ENCODE measurements at places on chromosomes 13 and 19. TPM values are rescaled to one million over a fixed set of nuclear protein-coding genes. Genes with fewer than 3 reads are reported as not detected.
A peak's percentile ranks its signal among the peaks of the same experiment; 100 is the strongest.

PLEKHJ1 gene
- total RNA-seq, result 74.9 TPM

- no peak for DNase-seq
Observed at GRCh38 chr19:36379510-36379819, 464 bp upstream of the ZFP14 start.

DNA sequence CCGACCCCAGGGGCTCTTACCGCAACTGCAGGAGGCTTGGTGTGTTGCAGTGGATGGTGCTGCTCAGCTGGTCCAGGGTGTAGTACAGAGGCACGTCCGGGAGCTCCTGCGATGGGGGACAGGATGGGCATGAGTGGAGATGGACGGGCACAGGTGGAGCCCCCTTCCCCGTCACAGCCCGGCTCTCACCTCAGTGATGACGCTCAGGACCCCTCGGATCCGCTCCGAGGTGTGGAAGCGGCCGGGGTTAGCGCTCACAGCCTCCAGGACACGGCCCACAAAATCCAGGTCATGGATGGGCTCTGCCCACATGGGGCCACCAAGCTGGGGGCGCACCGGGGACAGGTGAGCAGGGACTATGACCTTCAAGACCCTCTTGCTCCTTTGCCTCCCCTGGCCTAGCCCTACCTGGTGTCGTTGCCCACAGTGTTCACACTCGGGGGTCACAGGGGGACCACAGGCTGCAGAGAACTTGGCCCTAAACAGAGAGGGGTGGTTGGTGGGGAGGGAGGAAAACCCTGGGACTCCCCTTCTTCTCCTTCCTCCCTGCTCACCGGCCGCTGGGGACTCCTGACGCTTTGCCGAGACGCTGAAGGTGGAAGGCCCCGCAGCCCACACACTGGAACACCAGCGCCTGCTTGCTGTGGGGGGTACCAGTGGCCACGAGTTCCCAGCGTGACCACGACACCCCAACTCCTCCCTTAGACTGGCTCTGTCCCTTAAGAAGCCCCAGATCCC is 6.9 kb upstream of the LYL1 start:
- DNase-seq, result no peak

DNA sequence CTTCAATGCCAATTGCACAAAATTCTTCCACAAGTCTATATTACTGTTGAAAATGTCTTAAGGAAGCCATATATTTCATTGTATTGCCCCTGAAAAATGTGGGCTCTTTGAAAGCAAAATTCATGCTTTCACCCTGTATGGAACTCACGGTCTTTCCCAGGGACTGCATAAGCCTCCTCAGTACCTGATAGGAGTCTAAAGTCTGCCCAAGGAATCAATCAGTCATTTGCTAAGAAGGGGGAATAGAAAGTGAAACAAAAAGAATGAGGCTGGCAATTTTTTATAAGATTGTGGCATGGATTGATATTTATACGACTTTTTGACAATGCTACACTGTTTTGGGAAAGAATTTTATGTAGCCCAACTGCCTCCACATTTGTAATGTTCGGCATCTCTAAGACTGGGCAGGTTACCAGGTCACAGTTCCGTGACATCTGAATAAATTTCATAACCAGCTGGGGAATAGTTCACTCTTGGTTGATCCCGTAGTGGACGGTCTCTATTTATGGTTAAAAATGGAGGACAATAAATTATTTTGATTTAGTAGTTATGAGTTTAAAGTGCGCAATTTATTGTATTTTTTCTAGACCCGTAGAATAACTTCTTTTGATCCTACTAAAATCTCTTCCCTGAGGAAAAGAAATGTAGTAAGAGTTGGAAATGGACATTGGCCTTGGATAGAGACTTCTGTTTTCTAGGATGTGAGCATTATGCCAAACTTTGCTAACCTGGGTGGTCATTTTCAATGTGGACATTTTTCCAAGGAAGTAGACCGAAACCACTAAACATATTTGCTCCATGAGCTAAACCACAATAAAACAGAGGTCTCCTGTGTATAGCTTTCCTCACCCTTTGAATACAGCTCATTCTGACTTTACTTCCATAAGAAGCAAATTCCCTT is 1585.4 kb downstream of the EFNB2 start:
- DNase-seq, result no peak

GRCh38 chr19:1276628-1277022 is 1.3 kb downstream of the FAM174C start:
- no peak for DNase-seq

CLDND2 gene
- 2.2 TPM for total RNA-seq

ZNF471 gene
- 1.8 TPM for total RNA-seq

- no peak for DNase-seq
Observed at GRCh38 chr13:81487151-81487550, 1146.2 kb upstream of the SPRY2 start.

C19orf12 gene
- 21.6 TPM for total RNA-seq

WDR88 gene
- 0.51 TPM for total RNA-seq

TNFSF9 gene
- 7.1 TPM for total RNA-seq

MAMSTR gene
- 0.78 TPM for total RNA-seq

ZNF577 gene
- 13.2 TPM for total RNA-seq

DNA sequence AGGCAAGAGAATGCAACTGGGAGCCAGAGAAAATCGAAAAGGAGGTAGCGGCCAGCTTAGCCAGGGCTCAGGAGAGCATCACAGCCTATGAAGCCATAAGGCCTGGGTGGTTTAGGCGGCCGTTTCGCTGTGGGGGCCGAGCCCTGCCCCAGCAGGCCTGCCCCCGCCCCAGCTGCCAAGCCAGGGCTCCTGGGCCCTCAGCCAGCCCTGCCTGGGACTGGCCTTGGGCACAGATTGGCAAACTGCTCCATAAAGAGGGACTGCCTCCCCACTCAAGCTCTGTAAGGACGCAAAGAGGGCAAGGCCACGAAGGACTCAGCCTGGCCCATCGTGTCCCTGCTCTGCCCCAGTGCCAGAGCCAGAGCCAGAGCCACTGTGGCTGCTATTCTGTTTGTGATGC is 10.2 kb downstream of the ZNF653 start:
- no peak for DNase-seq

GRCh38 chr19:45526143-45526542 is 18.9 kb downstream of the VASP start:
- DNase-seq, result no peak

DNA sequence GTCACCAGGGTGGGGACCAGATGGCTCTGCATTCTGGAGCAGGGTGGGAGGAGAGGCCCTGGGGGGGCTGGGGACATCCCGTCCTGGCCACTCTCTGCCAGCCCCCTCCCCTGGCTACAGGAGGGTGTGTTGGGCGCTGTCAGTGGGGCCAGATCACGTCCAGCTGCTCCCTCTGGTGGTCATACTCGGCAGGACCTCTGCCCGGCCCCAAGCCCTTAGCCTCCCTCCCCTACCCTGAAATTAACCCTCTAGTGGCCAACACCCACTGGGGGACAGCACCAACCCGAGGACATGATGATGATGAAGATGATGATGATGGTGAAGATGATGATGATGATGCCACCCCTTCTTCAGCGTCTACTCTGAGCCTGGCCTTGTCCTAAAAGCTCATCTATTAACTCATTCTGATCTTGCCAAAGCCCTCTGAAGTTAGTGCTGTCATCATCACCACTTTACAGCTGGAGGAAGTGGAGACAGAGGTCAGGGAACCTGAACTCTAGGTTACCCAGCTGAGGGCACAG is 590 bp upstream of the LGI4 start:
- DNase-seq, result peak; percentile 63

KLK8 gene
- not detected for total RNA-seq

- DNase-seq, result no peak
Observed at GRCh38 chr13:51225029-51225428, 2.8 kb downstream of the FAM124A start.

DNA sequence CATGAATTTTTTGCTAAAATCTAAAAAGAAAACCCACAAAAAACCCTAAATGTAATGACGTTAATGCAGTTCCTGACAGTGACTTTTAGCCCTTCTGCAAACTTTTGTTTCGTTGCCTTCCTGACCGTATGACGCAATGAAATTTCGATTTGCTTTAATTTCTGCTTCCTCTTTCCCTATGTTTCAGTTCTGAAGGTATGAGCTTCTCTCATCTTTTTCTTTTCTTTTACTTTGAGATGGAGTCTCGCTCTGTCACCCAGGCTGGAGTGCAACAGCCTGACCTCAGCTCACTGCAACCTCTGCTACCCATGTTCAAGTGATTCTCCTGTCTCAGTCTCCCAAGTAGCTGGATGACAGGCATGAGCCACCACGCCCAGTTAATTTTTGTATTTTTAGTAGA is 6.1 kb upstream of the LILRA5 start:
- DNase-seq, result no peak

DNA sequence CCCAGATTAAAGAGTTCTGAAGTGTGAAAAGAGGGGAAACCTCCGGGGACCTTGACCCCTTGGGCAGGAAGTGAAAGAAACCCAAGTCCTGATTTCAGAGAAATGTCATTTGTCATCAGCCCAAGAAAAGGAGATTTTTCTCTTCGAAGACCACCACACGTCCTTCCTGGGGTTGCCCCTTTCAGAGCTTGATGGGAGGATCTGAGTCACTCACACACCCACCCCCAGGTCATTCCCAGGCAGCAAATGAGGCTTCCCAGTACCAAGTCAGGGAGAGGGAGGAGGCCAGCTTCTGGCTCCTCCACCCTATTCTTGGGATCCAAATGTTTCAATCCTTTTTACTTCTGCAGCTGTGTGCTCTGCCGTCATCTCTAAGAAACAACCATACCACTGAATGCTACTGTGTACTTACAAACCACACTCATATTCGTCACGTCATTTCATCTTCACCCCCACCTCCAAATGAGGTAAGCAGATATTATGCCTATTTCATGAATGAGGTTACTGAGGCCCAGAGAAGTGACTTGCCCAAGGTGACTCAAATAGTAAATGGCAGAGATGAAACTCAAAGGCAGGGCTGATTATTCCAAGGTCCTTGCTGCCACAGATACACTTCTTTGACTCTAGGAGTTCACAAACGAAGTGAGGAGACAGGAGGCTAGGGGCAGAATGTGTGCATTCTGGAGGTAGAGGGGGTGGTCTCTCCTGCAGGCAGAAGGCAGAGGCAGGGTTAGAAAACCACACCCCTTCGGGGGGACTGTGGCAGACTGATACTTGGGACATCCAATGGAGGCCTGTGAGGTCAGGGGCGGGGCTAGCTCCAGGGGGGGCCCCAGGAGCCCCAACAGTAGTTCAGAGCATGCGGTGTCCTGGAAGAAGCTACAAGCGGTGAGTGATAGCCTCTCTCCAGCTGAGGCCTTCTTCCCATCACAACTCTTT is 5.0 kb upstream of the KMT2B start:
- DNase-seq, result peak; percentile 42

MED4 gene
- total RNA-seq, result 50.4 TPM

DNA sequence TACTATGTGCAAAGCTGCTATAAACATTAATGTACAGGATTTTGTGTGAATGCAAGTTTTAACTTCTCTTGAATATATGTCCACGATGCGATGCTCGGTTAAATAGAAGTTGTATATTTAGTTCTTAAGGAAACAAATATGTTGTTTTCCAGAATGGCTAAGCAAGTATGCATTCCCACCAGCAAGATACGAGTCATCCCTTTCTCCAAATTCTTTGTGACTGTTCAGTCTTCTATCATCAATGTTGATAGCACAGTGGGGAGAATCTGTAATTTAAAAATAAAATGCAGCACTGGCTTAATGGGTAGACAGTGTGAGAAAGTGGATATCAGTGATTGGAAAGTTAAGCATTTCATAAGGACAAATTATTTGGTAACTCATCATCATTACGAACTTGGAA is 1340.8 kb downstream of the PCDH9 start:
- no peak for DNase-seq

DNA sequence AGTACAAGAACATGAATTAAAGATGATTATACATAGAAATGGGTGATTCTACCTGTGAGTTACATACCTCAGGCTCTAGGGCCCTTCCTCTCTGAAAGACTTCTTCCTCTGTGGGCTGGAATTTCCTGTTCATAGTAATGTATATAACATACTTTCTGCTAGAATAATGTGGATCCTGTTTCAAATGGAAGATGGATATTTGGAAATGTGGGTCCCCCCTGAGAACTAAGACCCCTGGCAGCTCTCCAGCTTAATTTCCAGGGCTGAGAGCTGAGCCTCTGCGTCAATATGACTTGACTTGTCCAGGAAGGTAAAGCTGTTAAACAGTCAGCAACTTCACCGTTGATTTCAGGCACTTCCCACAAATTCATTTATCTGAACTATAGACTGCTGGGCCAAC is 296.3 kb downstream of the NALCN start:
- no peak for DNase-seq

GRCh38 chr19:48874303-48875135 is 2.3 kb downstream of the PPP1R15A start:
- DNase-seq, result peak; percentile 41

- DNase-seq, result no peak
Observed at GRCh38 chr13:106182404-106182803, 353.1 kb downstream of the EFNB2 start.

ADPRHL1 gene
- total RNA-seq, result 0.84 TPM

- DNase-seq, result no peak
Observed at GRCh38 chr13:58991826-58992477, 1171.8 kb downstream of the DIAPH3 start.

DNA sequence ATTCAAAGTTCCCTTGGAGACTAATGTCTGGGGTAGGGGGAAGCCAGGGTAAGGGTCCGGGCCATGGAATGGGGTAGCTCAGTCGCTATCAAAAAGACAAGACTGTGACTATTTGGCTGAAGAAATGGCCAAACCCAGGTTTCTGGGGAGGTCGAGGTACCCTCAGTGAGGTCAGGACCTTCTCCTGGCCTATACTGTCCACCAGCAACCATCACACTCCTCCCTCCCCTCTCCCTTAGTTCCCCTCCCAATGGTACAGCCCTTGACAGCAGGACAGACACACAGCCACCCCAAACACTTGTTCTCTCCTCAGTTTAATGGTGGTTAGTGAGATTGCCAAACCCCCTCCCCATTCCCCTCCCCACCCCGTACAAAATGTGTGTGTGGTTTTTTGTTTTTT is 2.6 kb upstream of the ZNF428 start:
- no peak for DNase-seq

- no peak for DNase-seq
Observed at GRCh38 chr13:75326173-75327134, 155.5 kb downstream of the TBC1D4 start.

DNA sequence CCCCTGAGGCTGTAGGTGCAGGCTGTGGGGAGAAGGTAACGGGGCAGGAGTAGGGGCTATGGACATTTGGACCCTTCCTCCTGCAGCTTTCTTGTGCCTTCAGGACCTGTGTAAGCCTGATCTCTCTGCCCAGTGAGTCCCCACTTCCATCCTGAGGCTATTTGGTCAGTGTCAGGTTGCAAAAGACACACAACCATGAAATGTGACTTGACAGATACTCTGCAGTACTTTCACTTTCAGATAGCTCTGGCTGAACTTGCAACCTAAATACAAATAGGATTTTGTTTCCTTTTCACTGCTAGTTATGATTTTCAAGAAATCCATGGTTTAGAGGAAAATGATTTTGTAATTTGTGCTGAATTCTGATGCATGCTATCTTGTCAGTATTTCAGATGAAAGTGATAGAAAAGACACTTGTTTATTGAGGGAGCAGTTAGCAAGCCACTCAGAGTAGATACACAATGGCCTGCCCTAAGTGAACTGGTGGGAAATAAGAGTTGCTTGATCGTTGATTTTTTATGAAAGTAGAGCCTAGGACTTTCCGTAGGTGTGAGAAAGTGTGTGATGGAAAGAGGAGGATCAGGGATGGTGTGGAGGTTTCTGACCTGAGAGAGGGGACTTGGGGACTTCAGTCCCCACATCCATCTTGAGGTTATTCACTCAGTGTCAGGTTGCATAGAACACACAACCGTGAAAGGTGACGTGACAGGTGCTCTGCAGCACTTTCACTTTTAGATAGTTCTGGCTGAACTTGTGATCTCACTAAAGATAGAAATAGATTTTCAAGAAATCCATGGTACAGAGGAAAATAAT is 18.1 kb upstream of the EID2 start:
- DNase-seq, result no peak

GRCh38 chr19:15331419-15332310 is 674 bp downstream of the BRD4 start:
- DNase-seq, result peak; percentile 75

CYP4F12 gene
- total RNA-seq, result not detected

IQCN gene
- 15.6 TPM for total RNA-seq
